ENCODE measurements at places on chromosomes 16 and 17.

DNA sequence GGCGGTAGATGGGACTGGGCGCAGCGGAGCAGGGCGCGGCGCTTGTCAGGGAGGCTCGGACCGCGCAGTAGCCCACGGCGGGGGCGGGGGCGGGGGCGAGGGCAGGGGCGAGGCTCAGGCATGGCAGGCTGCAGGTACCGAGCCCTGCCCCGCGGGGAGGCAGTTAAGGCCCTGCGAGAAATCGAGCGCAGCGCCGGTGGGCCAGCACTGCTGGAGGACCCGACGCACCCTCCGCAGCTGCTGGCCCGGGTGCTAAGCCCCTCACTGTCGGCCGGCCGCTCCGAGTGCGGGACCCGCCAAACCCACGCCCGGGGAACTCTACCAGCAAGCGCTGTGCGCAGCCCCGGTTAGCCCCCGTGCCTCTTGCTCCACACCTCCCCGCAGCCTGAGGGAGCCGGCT, 90.2 kb upstream of the RPL38 start:
- DNase-seq, result no peak

GRCh38 chr17:75571197-75571884, 16.3 kb upstream of the MYO15B start:
- DNase-seq, result no peak

GRCh38 chr16:72783716-72784318, 264.1 kb downstream of the ZFHX3 start:
- DNase-seq, result no peak

DNA sequence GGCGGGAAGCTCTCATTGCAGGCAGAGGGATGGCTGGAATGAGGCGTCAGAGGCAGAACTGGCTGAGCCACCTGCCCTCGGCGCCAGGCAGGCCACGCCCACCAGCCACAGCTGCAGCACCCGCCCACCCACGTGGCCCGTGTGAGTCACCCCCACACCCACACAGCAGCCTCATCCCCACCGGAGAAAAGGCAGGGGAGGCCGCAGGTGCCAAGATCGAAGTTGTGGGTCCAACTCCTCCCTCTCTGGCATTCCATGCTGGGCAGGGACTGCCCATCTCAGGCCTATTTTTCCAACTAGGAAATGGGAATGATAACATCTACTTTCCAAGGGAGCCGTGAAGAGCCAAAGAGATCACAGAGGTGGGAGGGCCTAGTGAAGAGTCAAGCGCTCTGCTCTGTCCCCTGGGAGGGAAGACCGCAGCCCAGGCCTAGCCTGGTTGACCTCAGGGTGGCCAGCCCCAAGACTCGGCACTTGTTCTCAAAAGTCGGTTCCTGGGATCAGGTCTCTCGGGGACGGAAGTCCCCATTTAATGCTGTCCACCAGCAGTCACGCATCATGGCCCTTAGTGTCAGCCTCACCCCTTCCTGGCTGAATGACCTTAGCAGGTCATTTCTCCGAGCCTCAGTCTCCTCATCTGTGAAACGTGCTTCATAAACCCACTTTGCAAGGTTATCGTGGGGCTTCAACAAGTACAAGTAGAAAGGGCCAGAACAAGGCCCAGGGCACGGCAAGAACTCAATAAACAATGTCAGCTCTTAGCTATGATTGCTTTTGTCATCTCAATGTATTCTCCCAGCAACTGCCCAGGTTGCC, at the start of gene TRPV3:
TSS of gene TRPV3 (minus strand) at position 45 of the 816 bp plus-strand sequence. CDS start 2,962 bp downstream, outside the sequence.
- peak; percentile 61 for DNase-seq

DNA sequence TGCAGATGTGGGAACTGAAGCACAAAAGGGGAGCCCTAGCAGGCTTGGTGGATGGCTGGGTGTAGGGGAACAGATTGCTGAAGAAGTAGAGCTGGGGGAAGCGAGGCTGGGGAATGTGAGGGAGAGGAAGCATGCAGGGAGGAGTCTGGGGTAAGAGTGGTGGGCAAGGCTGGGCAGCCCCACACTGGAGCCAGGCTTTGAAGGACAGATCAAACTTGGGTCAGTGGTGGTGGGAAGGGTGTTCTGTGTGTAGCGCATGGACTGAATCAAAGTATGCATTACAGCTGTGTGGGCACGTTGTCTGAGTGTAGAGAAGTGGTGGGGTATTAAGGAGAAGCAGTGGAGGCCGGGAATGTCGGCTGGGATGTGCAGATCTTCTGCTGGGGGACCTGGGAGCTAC, 116.0 kb downstream of the CYLD start:
- DNase-seq, result no peak

DNA sequence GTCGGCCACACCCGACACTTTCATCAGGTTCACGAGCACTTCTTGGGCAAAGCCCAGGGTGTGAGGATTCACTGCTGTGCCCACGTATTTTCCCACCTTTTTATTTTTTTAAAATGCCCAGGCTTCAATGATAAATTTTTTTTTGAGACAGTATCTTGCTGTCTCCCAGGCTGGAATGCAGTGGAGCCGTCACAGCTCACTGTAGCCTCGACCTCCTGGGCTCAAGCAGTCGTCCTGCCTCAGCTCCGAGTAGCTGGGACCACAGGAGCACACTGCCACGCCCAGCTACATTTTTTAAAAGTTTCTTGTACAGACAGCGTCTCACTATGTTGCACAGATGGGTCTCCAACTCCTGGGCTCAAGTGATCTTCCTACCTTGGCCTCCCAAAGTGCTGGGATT, 17.8 kb downstream of the UTS2R start:
- no peak for DNase-seq

GRCh38 chr17:41869426-41869825, 4.2 kb upstream of the KLHL11 start:
- DNase-seq, result no peak

- DNase-seq, result no peak
Measured at GRCh38 chr16:88905563-88905962, 39.1 kb upstream of the PABPN1L start.

Measured in activated effector memory CD4-positive, alpha-beta T cell treated with Interleukin-2 at 50 U/mL for 16 hours (primary cell).